ENCODE measurements at places on chromosomes 16 and 17.

- DNase-seq = no peak
These were observed 65.1 kb upstream of the TOX3 start for GRCh38 chr16:52611817-52612673.

DNA sequence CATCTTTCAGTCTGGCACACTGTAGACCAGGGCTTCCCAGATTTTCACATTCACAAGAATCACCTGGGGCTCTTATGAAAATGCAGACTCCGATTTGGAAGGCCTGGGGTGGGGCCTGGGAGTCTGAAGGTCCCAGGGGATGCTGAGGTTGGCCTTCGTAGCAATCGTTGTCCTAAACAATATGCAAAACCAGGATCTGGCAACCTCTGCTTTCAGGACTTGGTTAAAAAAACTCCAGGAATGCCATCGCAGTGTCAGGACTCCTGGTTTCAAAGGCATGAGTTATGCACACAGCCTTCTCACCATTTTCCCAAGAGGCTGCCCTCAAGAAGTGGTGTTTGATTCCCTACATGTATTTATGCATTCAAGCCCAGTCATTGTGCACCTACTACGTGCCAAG, 6.7 kb downstream of the CLEC19A start:
- DNase-seq = no peak

- no peak for DNase-seq
These were observed 8.9 kb upstream of the TOB1 start for GRCh38 chr17:50875074-50875473.

- DNase-seq = no peak
These were observed 22.3 kb downstream of the CA10 start for GRCh38 chr17:52136166-52136565.

- DNase-seq = no peak
These were observed 1.9 kb downstream of the ZNF778 start for GRCh38 chr16:89219365-89219764.

DNA sequence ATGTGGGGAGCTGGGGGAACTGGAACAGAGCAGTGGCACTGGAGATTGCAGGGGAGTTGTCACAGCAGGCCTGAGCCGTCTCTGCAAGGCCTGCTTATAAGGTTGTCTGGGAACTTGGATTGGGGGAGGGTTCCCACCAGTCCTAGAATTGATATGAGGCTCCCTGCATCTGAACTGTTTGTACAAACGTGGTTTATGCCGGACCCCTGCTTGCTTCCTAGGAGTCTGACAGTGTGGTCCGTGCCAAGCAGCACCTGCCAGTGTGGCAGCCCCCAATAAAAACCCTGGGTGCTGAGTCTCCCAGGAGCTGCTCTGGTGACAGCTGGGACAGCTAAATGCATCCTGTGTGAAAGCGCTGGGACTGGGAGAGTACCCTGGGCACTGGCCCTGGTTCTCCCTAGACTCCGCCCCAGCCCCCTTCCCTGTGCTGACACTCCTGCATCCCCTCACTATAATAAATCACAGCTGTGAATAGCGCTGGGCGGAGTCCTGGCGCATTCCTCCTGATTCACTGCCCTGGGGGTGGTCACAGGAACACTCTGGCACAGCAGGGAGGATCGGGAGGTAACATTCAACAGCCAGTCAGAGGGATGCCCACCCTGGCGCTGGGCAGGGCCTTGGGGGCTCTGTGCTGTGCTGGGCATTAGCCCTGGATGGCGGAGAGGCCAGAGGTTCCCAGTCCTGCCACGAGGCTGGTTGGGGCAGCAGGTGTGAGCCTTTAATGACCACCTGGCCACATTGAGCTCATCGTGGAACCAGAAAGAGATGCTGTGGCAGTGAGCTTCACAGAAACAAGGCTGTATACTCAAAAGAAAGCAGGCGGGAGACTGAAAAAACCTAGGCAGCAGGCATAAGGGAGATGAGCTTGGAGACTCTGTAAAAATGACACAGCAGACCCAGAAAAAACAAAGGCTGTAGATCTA, 45.6 kb downstream of the RMI2 start:
- DNase-seq = no peak

DNA sequence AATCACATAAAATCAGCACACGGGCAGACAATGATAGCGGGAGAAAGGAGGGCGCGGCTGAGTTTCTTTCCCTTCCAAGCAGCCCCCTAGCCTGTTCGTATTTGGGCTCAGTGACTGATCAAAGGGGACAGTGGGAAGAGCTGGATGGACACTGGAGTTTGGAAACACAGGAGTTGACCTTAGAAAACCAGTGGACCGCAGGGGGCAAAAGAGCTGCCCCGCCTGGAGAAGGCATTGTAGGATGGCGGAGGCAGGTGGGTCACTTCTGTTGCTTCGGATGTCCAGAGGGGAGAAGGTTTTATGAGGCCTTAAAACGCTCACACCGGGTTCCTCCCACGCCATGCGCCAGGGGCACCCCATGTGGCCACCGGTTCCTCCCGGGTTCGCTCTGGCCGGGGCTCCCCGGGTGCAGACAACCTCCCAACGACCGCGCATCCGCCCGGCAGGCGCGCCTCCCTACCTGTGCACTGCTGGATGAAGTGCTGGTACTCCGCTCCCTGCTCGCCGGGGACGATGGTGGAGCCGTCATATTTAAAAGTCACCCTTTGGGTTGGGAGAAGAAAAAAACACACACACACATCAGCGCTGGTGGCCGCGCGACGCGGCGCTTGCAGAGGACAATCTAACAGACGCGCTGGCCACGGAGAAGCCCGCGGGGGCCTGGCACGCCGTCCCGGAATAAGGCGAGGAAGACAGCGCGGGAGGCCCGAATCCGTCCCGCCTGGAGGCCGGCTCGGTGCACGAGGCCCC, 662 bp downstream of the COTL1 start:
- DNase-seq = peak; percentile 44

DNA sequence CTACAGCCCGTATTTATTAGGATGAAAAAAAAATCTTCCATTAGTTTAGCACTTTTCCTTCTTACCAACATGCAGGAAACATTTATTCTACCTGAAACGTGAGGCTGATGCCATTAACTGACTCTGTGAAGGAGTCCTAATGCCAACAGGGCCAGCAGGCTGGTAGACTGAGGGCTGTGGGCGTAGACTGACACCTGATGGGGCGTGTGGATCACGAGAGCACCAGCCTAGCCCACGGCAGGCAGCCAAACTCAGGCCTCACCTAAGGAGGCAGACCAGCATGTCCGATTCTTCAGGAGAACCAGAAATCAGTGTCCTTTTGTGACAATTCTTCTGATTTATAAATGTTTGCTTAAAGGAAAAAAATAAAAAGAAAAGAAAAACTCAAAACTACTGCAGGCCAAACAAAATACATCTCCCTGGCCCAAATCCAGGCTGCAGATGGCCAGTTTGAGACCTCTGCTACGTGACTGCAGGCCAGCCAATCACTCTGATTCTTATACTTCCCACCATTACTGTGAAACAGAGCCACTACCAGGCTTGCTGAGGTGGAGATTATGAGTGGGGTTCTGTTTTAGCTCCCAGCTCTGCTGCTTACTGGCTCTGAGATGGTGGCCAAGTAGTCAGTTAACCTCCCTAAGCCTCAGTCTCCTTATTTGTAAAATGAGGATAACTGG, 66.5 kb downstream of the GNAO1 start:
- no peak for DNase-seq

DNA sequence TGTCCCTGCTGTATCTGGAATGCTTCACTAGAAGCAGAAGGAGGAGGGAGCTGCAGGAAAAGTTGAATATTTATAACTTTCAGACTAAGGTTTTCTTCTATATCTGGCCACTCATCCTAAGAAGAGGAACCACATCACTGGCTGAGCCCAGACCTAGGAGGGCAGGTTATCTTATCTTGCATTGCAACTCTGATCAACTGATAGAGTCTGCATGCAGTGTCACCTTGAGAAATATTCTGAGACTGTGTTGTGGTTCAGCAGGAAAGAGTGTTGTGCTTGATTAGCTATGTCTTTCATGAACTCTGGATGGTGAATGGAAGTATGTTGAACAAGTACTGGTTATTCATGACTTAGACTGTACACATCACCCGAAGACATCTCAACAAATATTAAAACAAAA, 460.0 kb downstream of the TOX3 start:
- no peak for DNase-seq

- DNase-seq = no peak
These were observed 159.4 kb upstream of the CHMP6 start for GRCh38 chr17:80832266-80832676.

GRCh38 chr17:42402117-42402516, 13.9 kb upstream of the STAT3 start:
- no peak for DNase-seq

- no peak for DNase-seq
These were observed 139.5 kb downstream of the CMIP start for GRCh38 chr16:81583893-81584631.

GRCh38 chr16:680967-681745, 946 bp downstream of the STUB1 start:
- DNase-seq = no peak

- no peak for DNase-seq
These were observed 82.2 kb downstream of the MRM3 start for GRCh38 chr17:864315-864714.

Measured in activated T-cell treated with anti-CD3 and anti-CD28 coated beads for 24 hours (primary cell).